ENCODE measurements at places on chromosomes 5 and 9. TPM values are rescaled to one million over a fixed set of nuclear protein-coding genes. Genes with fewer than 3 reads are reported as not detected.

Gene LEAP2
- 3.1 TPM for total RNA-seq

Gene APBA1
- 8.1 TPM for total RNA-seq

Gene CCL28
- 7.7 TPM for total RNA-seq

Gene SLCO4C1
- total RNA-seq = 26.5 TPM

Gene FYB1
- 33.9 TPM for total RNA-seq

- DNase-seq = no peak
- peaks cover 14% of the 10 kb centered on the region for H3K4me1 ChIP-seq
- H3K36me3 ChIP-seq = no peaks in the 10 kb centered on the region
- no peak overlapping the region for H3K4me3 ChIP-seq
- H3K27me3 ChIP-seq = peaks cover 67% of the 10 kb centered on the region
Observed at GRCh38 chr9:29211003-29211579, 1637.8 kb upstream of the C9orf72 start.

DNA sequence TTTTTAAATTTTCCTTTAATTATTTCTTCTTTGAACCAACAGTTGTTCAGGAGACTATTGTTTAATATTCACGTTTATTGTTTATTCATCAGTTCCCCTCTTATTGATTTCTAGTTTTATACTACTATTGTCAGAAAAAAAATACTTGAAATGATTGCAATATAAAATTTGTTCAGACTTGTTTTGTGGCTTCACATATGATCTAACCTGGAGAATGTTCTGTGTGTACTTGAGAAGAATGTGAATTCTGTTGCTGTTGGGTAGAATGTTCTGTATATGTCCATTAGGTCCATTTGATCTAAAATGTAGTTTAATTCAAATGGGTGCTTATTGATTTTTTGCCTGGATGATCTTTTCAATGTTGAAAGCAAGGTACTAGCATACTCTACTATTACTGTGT lies 408.7 kb upstream of the RIOK2 start:
- no peaks in the 10 kb centered on the region for H3K4me1 ChIP-seq
- H3K4me3 ChIP-seq = no peak overlapping the region
- no peaks in the 10 kb centered on the region for H3K27me3 ChIP-seq
- H3K36me3 ChIP-seq = no peaks in the 10 kb centered on the region

GRCh38 chr9:120904061-120904977 lies 22.3 kb downstream of the TRAF1 start:
- H3K4me1 ChIP-seq = no peaks in the 10 kb centered on the region
- H3K4me3 ChIP-seq = no peak overlapping the region
- no peaks in the 10 kb centered on the region for H3K27me3 ChIP-seq
- no peak overlapping the region for H3K27ac ChIP-seq
- DNase-seq = no peak

GRCh38 chr9:92486371-92486770 lies 4.1 kb upstream of the ASPN start:
- H3K4me3 ChIP-seq = no peak overlapping the region
- H3K36me3 ChIP-seq = no peaks in the 10 kb centered on the region
- DNase-seq = no peak
- H3K27ac ChIP-seq = no peak overlapping the region
- H3K27me3 ChIP-seq = no peaks in the 10 kb centered on the region

DNA sequence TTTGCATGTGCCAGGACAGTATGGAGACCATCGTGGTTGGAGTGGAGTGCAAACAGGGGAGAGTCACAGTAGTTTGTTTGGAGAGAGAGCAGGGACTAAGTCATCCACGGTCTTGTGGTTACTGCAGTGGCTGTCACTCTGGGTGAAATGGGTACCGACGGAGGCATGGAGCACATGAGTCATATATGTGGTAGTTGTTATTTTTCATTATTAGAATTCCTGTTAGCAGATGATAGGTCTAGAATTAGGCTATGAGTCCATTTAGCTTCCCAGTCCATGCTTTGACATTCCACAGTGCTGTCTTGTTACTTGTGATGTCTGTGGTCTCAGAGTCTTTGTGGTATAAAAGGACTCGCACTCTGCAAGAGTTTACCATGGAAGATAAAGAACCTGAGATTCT lies 303.9 kb downstream of the DMRT2 start:
- no peaks in the 10 kb centered on the region for H3K4me1 ChIP-seq
- DNase-seq = no peak
- H3K36me3 ChIP-seq = no peaks in the 10 kb centered on the region
- no peak overlapping the region for H3K27ac ChIP-seq
- H3K27me3 ChIP-seq = no peaks in the 10 kb centered on the region
- H3K4me3 ChIP-seq = no peak overlapping the region

GRCh38 chr9:135136991-135137832 lies 49.7 kb downstream of the OLFM1 start:
- H3K36me3 ChIP-seq = no peaks in the 10 kb centered on the region
- H3K27ac ChIP-seq = no peak overlapping the region
- H3K4me3 ChIP-seq = no peak overlapping the region
- H3K27me3 ChIP-seq = no peaks in the 10 kb centered on the region

GRCh38 chr5:179765400-179765799 lies 28.4 kb upstream of the LTC4S start:
- peaks cover 7% of the 10 kb centered on the region for H3K4me1 ChIP-seq
- no peak for DNase-seq
- H3K4me3 ChIP-seq = no peak overlapping the region
- H3K27ac ChIP-seq = peak overlapping the region; percentile 74
